T-helper 1 cell (primary cell): ENCODE measurements at places on chromosomes 3 and 15.

DNA sequence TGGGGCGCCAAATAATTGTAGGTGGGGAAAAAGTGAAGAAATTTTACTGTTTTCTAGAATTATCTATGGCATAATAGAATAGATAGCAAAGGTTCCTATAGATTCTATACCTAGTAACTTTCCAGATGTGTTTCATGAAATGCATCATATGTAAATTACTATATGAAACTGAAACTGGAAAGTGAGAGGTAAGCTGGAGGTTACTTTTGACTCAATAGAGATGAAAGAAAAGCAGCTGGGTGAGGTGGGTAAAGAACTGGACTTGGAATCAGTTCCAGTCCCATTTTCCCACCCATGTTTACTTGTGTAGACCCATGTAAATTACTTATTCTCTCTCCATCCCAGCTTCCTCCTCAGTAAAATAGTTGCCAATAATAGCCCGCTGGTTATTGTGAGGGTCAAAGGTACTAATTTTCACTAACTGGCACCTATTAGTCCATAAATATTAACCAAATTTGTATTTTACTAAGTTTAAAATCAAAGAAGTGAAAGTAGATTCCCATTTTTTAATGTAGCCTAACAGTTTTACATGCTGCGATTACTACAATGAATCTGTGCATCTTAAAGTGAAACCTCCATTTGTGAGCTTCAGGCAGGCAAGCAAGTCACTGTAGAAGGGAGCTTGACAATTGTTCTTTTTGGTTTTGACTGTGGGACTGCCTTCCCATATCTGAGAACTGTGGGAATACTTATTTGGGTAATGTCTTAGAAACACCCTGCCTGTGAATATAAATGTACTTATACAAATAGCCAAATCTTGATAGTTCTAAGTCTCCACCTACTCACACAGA is 312.1 kb downstream of the SLC9A9 start:
- DNase-seq, result no peak

GRCh38 chr3:136255672-136256406 is 5.7 kb downstream of the PCCB start:
- DNase-seq, result no peak

GRCh38 chr15:65766422-65767263 is 25.4 kb downstream of the DENND4A start:
- no peak for DNase-seq

- DNase-seq, result no peak
Measured at GRCh38 chr3:113516115-113516505, 1.2 kb upstream of the SPICE1 start.

DNA sequence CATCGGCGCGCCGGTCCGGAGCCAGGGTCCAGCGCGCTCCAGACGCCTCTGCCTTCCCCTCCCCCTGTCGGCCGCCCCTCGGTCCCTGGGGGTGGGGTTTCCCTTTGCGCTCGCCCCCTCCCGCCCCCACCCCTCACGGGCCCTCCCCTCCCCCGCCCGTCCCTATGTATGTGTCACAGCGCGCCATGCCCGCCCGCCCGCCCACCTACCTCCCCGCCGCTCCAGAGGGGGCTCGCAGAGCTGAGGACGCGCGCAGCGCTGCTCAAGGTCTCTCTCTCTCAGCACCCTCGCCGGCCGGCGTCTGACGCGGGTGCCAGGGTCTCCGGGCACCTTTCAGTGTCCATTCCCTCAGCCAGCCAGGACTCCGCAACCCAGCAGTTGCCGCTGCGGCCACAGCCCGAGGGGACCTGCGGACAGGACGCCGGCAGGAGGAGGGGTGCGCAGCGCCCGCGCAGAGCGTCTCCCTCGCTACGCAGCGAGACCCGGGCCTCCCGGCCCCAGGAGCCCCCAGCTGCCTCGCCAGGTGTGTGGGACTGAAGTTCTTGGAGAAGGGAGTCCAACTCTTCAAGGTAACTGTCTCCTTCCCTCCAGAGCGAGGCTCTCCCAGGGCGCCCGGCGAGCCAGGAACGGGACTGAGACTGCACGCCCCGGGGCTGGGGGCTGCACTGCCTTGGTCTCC is at the start of gene ACAN:
Gene ACAN, plus strand, starts transcription at position 196 of the 679 bp plus-strand sequence. CDS start 32,771 bp downstream, outside the sequence.
- no peak for DNase-seq
